ENCODE measurements at places on chromosomes 11 and 22.

DNA sequence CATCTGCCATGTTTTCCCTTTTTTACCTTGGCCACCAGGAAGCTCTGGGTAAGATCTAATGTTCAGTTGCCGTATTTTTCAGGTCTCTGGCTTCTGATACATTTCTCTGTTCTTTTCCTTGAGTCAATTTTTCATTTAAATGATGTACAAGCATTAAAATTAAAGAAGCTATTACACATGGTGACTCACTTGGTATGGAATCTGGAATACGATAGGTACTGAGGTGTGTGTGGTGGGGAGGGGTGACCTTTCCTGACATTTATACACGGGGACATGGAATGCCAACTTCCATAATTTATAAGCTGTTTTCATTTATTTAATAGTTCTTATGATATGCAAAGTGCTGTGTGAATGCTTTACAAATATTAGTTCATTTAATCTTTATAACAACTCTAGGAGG lies 47.8 kb upstream of the ALX4 start:
- DNase-seq = no peak

DNA sequence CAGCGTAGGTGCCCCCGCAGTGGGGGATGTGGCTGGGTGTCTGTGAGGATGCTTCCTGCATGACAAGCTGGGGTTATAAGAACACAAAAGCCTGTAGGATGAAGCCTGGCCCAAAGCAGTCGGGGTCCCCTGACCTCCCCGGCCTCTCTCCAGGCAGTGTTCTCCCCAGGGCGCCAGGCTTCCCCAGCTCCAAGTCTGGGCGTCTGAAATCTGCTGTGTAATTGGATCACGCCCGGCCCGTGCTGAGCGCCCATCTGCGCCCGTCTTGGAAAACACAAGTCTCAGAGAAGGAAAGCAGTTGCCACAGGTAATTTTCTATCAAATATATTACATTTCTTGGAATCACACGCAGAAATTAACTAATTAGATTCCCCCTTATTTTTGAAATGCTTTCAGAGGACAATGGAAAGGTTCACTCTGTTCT lies 233.3 kb downstream of the CTTN start:
- DNase-seq = no peak

DNA sequence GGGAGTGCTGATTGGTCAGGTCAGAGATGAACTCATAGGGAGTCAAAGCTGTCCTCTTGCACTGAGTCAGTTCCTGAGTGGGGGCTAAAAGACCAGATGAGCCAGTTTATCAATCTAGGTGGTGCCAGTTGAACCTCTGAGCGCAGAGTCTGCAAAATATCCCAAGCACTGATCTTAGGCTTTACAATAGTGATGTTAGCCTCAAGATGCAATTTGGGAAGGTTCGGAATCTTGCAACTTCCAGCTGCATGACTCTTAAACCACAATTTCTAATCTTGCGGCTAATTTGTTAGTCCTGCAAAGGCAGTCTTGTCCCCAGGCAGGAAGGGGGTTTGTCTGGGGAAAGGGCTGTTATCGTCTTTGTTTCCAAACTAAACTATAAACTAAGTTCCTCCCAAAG lies 92.3 kb upstream of the PARVA start:
- no peak for DNase-seq

GRCh38 chr11:45234306-45235006 lies 51.7 kb downstream of the SYT13 start:
- DNase-seq = no peak

DNA sequence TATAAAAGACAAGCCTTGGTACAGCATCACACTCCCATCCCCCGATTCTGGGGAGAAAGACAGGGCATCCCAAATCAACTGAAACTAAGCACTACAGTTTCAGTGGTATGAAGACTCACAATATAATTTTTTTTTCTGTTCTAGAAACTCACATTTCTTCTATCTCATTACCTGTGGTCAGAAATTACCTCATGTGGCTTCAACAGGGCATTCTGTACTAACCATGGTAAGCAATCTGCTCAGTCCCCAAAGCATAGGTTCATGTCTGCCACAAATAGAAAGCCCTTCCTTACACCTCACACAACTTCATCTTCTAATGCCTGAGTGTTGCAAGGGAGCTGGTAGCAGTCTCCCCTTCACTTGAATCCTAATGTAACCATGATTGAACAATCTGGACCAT lies 147.4 kb upstream of the POU2AF2 start:
- DNase-seq = no peak

- no peak for DNase-seq
Measured at GRCh38 chr11:1298695-1299492, 10.5 kb downstream of the TOLLIP start.

DNA sequence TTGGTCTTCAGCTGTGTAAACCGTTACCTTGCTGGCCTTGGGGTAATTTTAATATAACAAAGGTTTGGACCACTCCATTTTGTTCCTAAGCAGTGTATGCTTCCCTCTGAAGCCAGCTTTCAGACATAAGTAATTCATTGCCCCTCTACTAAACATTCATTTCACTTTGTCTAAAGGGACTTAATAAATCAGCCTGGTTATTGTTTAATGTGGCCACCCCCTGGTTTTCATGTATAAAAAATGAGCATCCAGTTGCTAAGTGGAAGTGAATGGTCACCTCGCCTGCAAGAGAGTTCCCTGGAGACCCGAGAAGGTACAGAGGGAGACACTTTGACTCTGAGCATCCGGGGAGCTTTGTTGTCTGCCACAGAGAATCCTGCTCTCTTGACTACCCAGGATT lies 3.9 kb downstream of the ABTB2 start:
- no peak for DNase-seq

DNA sequence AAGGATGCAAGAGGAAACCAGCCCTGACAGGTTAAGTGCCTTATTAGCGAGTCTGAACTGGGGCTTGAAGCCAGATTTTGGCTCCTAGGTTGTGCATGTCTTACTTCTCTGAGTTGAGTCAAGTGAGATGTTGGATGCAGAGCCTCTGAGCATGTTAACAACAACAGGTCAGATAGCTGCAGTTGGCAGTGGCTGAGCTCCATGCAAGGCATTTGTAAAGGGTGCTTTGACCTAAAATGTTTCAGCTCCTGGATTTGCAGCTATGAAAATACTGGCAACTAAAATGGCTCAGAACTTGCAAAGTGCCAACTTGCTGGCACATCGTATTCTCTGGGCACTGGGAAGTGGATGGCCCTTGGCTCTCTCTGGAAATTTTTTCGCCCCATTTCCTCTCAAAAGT lies 16.4 kb upstream of the CSRP3 start:
- no peak for DNase-seq
